CD4-positive, alpha-beta T cell treated with Interleukin-1 beta for 1 hour (primary cell): ENCODE measurements at places on chromosomes 1 and 21.

GRCh38 chr1:24248859-24249258 is 61.8 kb upstream of the IFNLR1 start:
- peak; percentile 15 for DNase-seq

DNA sequence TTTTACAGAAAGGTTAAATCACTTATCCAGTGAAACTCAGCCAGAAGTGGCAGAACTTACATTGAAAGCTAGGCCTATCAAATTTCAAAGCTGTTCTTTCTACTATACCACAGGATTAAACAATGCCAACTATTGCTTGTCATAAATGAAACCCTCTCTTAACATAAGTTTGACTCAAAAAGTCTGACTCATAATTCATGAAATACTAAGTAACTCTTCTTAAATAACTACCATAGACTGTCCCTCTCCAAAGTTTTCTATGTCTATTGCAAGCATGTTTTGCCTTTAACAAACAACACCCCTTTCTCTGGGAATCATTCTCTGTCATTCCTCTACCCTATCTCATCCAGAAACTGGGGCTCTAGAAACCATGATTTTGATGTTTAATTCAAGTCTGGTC is 109.5 kb upstream of the UBE2U start:
- no peak for DNase-seq

DNA sequence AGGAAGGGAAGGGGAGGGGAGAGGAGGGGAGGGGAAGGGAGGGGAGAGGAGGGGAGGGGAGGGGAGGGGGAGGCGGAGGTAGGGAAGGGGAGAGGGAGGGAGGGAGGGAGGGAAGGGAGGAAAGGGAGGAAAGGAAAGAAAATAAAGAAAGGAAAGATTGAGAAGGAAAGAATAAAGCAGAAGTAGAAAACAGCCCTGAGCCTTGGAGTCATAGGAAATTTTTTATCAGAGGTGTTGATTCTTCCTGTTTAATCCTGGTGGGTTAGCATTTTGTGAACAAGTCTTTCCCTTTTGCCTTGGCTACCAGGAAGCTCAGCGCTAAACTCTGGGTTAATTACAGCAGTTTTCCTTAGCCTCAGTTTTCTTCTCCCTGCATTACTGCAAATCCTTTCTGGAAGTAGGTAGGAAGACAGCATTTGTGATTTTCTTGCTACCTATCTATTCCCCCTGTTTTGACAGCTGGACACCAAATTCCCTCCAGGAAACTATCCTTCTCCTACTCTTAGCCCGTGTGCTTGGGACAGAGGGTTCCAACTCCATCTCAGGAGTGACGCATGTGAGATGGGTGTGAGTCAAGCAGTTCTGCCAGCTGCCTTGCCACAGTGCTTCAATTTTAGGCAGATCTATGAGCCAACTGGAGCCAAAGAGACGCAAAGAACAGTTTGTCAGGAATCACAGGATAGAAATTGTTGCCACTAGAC is 26.9 kb downstream of the TOMM20 start:
- no peak for DNase-seq

GRCh38 chr1:188249811-188250210 is 1421.1 kb downstream of the PLA2G4A start:
- no peak for DNase-seq

- peak; percentile 76 for DNase-seq
These were observed at the start of gene SLC25A24 for GRCh38 chr1:108199781-108200686. Gene SLC25A24 (minus strand): TSS chr1:108200343. CDS start chr1:108200138, 205 bp downstream.

GRCh38 chr1:189313488-189313887 is 1164.2 kb downstream of the BRINP3 start:
- no peak for DNase-seq

DNA sequence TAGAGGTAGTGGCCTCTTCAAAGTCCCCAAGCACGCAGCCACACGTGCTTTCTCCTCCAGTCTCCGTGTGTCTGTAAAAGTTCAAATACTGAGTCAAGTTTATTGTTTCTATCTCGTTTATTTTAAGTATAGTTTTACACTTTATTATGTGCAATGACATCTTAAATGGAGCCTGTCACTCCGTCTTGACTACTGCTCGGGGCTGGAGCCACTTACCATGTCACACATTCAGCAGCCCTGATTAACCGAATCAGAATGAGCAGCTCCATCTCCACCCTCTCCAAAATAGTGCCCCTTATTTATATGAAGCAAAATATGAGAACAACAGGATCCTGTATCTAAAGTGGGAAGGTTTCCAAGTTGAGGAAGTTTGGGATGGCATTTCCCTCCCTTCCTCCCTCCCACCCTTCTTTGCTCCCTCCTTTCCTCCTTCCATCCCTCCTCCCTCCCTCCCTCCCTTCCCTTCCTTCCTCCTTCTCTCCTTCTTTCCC is 201.0 kb downstream of the PBX1 start:
- no peak for DNase-seq

DNA sequence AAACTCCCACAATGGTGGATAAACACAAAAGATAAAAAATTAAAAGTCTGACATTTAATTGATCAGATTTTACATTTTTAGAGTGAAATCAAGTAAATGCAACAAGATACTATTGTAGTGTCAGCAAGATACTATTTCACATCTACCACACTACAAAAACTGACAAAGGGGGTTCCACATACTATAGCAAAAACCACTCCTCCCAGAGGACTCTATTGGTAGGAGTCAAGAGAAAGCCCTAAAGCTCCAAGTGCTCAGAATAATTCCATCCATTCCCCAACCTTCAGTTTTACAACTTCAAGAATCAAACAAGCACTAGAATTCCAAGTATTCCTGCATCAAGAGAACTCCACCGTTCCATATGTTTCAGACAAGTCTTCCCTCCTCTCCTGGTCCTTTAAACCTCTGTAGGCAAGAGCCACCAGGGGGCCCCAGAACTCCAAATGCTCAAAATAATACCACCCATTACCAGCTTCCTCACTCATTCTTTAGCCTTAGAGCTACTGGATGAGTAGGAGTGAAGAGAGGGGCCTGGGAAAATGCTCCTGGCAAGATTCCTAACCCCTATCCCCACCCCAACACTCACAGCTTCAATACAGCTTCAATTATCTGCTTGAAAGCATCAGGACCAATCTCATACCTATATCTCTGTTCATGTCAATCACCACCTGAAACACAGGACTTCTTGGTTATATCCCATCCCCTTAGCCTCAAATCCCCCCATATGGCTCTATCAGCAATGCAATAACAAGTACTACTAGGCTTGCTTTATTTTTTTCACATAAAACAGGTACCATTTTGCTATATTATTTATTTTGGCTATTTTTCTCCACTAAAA is 9.9 kb downstream of the TOR1AIP2 start:
- peak; percentile 61 for DNase-seq

GRCh38 chr1:228460821-228461220 is 26.4 kb upstream of the RNF187 start:
- no peak for DNase-seq

DNA sequence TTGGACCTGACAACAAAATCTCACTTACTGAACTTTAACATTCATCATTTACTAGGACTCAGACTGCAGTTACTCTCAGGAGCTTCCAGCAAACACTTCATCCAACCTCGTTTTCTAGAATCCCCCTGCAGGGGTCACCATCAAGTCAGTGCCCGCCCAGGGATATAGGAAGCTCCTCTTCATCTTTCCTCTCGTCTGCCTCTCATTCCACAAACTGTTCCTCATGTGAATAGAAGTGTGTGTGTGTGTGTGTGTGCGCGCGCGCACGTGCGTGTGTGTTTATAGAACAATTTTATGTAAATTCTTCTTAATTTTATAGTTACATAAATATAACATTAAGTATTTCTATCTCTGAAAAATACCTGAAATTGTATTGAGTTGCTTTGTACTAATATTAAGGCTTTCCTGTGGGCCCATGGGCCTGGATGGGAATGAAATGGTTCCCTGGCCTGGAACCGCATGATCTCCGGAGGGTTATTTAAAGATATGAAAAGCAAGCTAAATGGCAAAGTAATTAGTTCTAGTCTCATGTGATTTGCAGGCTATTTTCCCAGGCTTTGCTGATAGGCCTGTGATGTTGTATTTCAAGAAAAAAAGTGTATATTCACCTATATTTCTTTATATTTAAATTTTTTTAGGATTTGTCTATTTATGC is 21.7 kb upstream of the ABCD3 start:
- no peak for DNase-seq

DNA sequence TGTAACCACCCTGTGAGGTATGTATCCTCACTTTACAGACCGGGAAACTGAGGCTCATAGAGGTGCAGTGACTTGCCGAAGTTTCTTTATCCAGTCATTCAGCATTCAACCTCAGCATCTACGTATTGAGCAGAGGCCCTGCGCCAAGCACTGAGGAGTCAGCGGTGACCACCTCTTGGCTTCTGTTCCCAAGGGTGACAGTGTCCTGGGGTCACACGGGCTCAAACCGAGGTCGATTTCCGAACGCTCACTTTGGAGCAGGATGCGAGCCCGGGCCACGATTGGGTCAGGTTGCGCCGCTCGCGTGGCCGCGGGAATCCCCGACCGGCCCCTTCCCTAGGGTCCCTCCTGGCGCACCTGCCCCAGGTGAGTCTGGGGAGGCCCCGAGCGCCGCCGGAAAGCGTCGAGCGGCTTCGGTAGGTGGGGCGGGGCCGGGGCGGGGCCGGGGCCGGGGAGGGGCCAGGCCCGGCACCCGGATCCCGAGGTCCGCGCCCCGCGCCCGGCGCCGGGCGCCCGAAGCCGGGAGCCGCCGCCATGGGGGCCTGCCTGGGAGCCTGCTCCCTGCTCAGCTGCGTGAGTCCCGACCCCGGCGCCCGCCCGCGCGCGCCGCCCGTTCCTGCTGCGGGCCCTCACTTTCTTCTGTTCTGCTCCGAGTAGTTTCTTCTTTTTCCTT is at the start of gene SERINC2:
Gene SERINC2, plus strand, starts transcription at position 482 of the 673 bp plus-strand sequence. Its CDS starts 53 bp downstream, at position 535.
- DNase-seq = no peak

DNA sequence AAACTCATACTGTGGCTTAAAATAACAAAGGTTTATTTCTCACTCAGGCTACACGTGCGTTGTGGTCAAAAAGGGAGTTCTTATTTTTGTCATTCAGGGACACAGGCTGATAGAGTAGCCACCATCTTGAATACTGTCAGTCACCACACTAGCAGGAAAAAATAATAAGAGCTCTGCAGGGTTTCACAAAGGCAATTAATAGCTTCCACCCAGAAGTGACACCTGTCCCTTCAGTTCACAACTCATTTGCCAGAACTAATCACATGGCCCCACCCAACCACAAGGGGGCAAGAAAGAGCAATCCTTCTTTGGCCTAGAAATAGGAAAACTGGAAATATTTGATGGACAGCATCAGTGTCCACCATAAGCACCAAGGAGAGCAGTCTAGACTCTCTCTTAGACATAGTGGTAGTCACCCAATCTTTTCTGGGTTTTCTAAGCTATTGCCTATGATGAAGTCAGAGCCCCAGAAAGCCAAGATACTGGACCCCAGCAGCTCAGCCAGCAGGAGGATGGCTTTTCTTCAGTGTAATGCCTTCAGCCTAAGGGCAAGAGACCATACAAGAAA is 8.2 kb downstream of the HAPLN2 start:
- DNase-seq = peak; percentile 53

- DNase-seq = no peak
These were observed 22.5 kb downstream of the CEP350 start for GRCh38 chr1:179976970-179977651.

DNA sequence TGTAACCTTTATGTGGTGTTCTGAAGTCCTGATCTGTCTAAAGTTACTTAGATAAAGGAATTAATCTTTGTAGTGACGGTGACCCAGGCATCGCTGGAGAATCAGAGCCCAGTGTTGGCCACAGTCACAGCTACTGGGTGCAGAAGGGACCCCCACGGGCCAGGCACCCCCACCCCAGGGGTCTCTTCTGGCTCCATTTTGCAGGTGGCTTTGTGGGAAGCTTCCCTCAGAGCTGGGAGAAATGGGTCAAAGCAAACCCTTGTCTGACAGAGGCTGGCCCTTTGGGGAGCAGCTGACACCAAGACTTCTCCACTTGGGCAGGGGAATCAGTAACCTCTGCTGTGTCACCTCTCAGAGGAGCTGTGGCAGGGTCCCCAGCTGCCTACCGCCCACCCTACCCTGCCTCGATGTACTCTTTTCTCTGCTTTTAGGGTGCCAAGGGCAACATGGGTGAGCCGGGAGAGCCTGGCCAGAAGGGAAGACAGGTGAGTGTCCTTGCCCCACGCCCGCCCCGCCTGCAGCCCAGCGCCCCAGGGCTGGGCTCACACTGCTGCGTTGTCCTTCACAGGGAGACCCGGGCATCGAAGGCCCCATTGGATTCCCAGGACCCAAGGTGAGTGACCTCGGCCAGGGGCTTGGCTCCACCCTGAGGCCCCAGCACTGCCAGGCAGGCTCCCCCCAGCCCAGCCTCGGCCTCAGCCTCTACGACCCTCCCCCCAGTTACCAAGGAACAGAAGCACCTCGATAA is 17.7 kb downstream of the COL6A2 start:
- no peak for DNase-seq

GRCh38 chr1:169300854-169301253 is 66.7 kb downstream of the NME7 start:
- no peak for DNase-seq

DNA sequence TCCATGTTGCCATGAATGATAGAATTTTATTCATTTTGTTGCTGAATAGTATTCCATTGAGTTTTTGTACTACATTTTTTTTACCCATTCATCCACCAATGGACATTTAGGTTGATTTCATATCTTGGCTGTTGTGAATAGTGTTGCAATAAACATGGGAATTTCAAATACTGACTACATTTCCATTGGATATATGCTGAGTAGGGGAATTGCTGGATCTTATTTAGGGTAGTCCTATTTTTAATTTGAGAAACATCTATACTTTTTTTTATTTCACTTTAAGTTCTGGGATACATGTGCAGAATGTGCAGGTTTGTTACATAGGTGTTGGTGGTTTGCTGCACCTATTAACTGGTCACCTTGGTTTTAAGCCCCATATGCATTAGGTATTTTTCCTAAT is 38.8 kb upstream of the TNFSF4 start:
- no peak for DNase-seq

GRCh38 chr1:37647281-37647680 is 12.6 kb upstream of the RSPO1 start:
- DNase-seq = no peak

GRCh38 chr1:40034869-40035268 is 5.7 kb upstream of the CAP1 start:
- DNase-seq = peak; percentile 27

GRCh38 chr1:92554216-92554615 is 67.5 kb upstream of the GFI1 start:
- no peak for DNase-seq

DNA sequence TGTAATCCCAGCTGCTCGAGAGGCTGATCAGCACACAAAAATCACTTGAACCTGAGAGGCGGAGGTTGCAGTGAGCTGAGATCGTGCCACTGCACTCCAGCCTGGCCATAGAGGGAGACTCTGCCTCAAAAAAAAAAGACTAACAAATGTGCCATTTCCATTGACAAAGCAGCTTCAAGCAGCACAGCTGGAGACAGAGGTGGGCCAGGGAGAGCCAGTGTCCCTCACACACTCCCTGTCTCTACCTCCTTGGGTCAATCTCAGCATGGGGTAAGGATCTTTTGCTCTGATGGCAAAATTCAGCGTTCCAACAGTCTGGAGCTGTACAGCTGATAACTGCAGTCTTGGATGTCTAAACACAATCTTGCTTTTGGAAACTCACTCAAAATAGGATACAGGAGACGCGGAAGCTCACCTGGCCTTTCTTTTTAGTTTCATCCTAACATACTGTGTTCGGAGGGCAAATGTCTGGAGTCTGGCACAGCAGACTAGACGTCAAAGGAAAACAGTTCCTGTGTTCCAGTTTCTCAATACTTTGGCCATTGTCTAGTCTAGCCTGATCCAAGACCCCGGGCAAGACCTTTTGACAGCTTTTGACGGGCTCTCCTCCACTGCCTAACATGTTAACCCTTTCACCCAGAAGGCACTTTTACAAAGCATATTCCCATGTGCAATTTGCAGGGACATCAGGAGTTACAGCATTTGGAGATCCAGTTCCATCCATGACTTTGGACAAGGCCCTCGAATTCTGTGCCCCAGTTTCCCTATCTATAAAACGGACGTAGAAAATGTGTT is 2.9 kb downstream of the RCC2 start:
- no peak for DNase-seq

GRCh38 chr1:232376632-232377493 is 253.1 kb downstream of the SIPA1L2 start:
- DNase-seq = no peak
